ENCODE measurements at places on chromosomes 6 and 20.

DNA sequence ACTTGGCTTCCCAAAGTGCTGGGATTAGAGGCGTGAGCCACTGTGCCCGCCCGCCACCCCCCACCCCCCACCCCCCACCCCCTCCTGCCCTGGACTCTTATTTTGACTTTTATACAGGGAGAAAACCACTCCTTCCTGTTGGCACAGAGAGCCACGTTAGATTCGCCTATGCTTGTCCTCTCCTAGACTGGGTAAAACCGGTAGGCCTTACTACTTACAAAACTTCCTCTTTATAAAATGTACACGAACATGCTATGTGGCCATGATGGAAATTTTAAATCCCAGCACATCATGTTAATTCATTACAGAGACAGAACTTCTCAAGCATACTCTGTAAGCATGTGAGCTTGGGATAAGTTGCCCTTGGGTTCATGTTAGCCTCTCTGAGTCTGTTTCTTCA lies 124.2 kb downstream of the SLC24A3 start:
- DNase-seq = no peak

- no peak for DNase-seq
These were observed 255.6 kb upstream of the TAB2 start for GRCh38 chr6:149061930-149062329.

DNA sequence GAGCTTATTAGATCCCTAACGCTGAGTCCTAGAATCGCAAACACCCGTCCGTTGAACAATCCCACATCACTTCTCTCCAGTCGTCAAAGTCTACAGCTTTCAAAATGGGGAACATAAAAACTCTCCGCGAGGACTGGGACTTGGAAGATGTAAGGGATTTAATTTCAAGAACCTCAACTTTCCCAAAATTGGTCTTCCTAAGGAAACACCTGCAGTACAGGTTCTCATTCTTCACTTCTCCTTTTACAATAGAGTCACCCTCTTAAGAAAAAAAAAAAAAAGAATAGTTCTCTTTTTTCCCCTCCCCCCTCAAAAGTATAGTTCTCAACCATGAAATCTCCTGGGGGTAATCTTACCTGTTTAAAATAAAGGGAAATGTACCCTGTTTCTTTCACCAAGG lies 6.6 kb upstream of the ZBTB22 start:
- DNase-seq = no peak

- no peak for DNase-seq
These were observed 54.5 kb upstream of the ARMC2 start for GRCh38 chr6:108793516-108794251.

DNA sequence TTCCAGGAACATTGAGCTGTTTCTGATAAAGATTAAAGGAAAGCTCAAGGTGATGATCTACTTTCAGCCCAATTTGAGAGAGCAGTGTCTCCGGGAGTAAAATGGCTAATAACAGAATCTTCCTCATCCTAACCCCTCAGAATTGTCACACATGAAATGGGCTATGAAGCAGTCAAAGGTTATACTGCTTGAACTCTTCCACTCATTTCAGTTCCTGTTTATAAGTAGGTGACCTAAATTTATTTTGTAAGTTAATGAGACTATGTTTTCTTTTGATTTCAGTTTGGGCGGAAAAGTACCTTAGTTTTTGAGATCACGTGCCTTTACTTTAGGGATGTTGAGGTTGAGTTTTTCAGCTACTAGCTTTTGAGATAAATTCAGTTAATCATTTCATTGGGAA lies 47.2 kb downstream of the QKI start:
- DNase-seq = no peak
